Germinal center (tissue), 1 donor: ENCODE measurements at places on chromosomes 3 and 15.
A peak's percentile ranks its signal among the peaks of the same experiment; 100 is the strongest.

DNA sequence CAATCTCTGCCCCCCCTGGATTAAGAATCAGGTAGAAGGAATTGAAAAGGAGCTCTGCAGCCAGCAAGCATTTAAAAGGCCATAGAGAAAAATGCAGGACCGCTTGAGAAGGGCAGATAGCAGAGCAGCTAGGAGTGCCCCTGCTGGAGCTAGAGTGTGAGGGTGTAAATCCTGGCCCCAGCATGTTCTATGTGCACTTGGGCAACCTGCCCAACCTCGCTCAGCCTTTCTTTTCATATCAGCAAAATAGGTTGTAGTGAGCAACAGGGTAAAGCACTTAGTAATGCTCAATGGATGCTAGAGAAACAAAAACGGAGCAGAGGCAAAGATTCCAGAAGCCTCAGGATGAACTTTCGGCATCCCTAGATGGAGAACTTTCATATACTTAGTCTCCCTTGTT lies 25.0 kb upstream of the THBS1 start:
- DNase-seq = no peak

GRCh38 chr3:113895964-113896363 lies 51.8 kb upstream of the ZDHHC23 start:
- no peak for DNase-seq

- no peak for DNase-seq
These were observed 153.7 kb upstream of the GAP43 start for GRCh38 chr3:115469649-115470048.

- no peak for DNase-seq
These were observed 23.8 kb downstream of the MEX3B start for GRCh38 chr15:82021992-82022391.

GRCh38 chr3:49674497-49674983 lies 389 bp downstream of the APEH start:
- DNase-seq = no peak

DNA sequence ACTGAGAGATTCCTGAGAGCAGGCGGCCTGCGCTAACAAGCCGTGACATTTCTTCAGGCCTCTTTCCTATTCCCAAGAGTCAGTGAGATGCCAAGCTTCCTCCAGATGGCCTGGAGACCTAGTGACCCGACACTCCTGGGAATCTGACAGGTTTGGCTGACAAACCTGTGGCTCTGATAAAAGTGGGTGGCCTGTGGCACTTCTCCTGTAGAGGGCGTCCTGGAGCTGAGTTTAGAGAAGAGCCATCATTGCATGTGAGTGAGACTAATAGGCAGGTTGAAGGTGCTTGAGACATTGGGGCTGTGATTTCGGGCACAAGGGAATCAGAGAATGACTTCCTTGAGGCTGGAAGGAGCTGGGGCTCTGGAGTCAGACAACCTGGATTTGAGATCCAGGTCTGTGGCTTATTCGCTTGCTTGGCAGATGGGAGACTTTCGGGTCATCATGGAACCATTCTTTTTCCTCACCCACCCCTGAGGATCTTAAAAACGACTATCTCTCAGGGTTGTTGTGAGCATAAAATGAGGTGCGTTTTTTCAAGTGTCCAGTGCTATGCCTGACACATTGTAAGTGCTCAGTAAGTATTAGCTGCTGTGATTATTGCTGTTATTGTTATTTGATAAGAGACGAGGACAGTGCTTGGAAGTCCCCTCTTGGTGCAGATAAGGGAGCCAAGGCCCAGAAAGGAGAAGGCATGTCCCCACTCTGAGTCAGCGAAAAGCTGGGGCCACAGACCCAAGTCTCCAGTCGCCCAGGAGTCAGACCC lies 77.2 kb downstream of the SCN10A start:
- peak; percentile 30 for DNase-seq

DNA sequence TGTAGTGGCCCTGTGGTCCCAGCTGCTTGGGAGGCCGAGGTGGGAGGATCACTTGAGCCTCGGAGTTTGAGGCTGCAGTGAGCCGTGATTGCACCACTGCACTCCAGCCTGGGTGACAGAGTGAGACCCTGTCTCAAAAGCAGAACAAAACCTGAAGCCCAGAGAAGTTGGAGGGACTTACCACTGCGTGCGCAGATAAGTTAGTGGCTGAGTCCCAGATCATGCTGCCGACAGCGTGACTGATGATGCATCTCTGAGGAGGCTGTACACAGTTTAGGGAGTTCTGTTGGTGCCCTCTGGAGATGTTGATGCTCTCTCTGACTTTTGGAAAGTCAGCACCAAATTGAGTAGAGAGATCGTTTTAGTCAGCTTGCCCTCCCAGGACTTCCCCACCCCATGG lies 15.8 kb upstream of the ABTB1 start:
- no peak for DNase-seq

- DNase-seq = no peak
These were observed 193.6 kb downstream of the EPHB1 start for GRCh38 chr3:134988666-134989065.

GRCh38 chr15:61171209-61171608 lies 57.9 kb downstream of the RORA start:
- DNase-seq = no peak

GRCh38 chr3:58135712-58136543 lies 74.8 kb downstream of the DNASE1L3 start:
- DNase-seq = no peak

GRCh38 chr3:52714335-52715302 lies 8.7 kb downstream of the SPCS1 start:
- no peak for DNase-seq

GRCh38 chr3:35635407-35635806 lies 3.9 kb upstream of the ARPP21 start:
- DNase-seq = no peak

DNA sequence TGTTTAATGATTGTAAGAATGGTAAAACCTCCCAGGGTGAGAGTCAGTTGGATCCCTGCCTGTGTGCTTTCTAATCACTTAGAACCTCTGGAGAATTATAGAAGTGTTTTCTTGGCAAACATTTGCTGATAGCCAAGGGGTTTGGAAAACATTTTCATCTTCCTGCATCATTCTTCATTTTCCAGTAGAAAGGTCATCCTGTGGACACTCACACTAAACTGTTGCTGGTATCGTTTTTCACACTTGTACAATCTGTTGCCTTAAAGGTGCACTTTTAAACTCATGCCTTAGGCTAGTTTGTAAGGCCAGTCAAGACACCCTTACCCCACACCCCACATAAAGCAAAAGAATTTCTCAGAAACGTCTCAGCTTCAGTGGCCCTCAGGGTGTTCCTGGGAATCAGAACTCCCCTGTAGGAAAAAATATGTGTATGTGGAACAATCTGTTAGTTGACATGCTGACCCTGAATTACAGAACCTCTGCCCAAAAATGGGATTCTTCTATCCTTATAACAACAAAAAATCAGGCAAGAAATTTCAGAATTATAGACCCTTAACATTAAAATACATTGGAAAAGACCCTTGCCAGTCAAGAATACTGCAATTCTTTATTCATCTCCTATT lies 5.8 kb upstream of the PLD1 start:
- no peak for DNase-seq

- DNase-seq = no peak
These were observed 10.9 kb downstream of the EID1 start for GRCh38 chr15:48888836-48889235.

- peak; percentile 50 for DNase-seq
These were observed 48.6 kb downstream of the SLC12A8 start for GRCh38 chr3:125163739-125164601.

- DNase-seq = no peak
These were observed 568.9 kb upstream of the NR2F2 start for GRCh38 chr15:95761501-95762165.

DNA sequence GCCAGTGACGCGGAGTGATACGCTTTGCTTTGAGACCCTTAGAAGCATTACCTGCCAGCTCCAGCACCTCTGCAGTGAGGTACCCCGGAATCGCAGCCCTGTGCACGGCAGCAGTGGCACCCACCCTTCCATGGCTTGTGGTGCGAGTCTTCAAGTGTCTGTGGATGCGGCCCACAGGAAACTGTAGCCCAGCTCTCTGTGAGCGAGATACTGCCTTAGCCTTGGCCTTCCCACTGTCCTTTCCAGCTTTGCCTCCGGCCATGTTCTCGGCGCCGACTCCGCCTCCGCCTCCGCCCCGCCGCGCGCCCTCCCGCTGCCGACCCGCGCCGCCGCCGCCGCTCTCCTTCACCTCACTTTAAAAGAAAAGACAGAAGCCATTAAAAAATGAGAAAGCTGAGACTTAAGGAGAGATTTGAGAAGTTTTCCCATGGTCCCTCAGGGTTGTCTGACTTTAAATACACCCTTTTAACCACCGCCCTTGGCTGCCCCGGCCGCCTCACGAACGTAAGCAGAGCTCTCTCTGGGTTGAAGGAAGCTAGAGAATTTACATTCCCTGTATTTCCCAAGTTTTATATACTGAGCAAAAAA lies 78.5 kb upstream of the FAM174B start:
- DNase-seq = no peak

GRCh38 chr3:38332201-38332600 lies 14.4 kb upstream of the XYLB start:
- DNase-seq = no peak

GRCh38 chr3:134009345-134010000 lies 20.3 kb downstream of the SLCO2A1 start:
- no peak for DNase-seq

GRCh38 chr3:171309906-171310359 lies 150.3 kb downstream of the TNIK start:
- DNase-seq = no peak

GRCh38 chr3:107370907-107371306 lies 6.3 kb upstream of the CCDC54 start:
- peak; percentile 8 for DNase-seq

DNA sequence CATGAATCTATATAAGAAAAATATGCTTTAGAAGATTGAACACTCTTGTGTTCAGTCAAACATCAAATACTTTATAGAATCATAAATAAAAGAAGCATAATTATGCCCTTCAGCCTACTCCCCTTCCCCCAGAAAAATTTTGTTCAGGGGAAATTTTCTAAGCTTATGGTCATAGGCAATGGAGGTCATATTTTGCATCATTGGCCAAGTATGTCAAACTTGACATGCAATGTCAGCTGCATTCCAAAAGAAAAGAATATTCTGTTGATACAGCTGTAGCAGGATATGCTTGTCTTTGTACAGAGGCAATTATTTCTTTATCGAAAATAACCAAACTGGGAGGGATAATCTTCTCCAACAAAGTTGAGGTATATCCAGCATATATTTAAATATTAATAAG lies 328.2 kb downstream of the ZIC1 start:
- DNase-seq = no peak

DNA sequence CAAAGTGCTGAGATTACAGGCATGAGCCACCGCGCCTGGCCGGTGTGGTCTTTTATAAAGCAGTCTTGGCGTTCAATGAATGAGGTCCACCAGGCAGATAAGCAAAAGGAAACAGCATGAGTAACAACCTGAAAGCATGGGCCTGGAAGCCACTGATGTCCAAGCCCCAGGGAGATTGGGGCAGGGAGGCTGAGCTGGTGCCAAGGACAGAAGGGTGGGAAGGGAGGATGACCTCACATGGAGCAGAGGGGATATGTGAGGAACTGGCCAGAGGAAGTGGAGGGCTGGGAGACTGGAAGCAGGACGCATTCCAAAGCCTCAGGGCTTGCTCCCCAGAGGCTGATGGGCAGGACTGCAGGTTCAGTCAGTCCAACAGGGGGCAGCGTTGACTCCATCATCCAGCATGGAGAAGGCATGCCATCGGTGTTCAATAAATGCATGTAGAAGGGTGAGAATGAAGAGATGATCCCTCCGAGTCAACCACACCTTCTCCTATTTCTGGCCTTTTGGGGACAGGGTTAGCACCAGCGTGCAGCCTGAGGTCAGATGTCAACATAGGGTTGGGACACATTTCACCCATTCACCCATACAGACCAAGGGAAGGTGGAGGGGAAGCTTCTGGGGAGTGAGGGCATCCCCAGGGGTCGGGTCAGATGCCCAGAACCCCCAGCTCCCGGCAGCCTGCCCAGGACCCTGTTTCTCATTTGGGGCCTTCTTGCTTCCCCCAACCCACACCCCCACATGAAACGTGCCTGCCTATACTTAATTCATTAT lies 14.8 kb downstream of the MYL3 start:
- peak; percentile 38 for DNase-seq

- DNase-seq = no peak
These were observed 90.1 kb downstream of the PCSK6 start for GRCh38 chr15:101399431-101399830.

GRCh38 chr3:197305854-197306253 lies 7.4 kb upstream of the DLG1 start:
- DNase-seq = no peak

GRCh38 chr15:89184357-89184756 lies 37.0 kb downstream of the RLBP1 start:
- DNase-seq = no peak

DNA sequence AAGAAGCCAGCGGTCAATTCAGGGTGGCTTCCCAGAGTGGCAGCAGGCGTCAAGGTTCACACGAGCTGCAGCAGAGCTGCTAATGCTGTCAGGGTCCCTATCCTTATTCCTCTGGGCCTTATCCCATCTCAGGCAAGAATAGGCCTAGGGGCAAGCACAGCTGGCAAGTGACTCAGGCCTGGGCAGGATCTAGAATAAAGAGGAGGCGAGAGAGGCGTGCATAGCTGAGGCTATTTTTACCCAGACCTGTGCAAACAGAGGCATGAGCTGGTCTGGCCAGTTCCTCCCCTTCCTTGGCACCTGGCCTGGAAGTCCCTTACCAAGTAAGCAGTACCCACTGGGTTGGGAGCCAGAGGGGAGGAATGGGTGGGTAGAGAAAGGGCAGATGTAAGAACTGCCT lies 12.2 kb upstream of the VIPR1 start:
- no peak for DNase-seq

DNA sequence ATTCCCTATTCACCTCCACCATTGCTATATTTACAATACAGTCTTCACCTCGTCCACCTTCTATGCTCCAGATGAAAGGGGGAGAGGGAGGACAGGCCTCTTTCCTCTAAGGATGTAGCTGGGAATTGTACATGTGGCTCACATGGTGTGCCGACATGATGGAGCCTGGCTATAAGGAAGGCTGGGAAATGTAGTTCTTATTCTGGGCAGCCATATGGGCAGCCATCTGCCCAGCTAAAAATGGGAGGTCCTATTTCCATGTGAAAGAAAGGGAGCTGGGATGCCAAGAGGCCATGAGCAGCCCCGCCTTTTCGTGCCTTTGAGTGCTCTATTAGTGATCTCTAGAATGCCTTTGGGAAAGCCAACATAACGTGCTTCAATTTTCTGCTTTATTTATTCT lies 27.1 kb upstream of the MGLL start:
- no peak for DNase-seq

DNA sequence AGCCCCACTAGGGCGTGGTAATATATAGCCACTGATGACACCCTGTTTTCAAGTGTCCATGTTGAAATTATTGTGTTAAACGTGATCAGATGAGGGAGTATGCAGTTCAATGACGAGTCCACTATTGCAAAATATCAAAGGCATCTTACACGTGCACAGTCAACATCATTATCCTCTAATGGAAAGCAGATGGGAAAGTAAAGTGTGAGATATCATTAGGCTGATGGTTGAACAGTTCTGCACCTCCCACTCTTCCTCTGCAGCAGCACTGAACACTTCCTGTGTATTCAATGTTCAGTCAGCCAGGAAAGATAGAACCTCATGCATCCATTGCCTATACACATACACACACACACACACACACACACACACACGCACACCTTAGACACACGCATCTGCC lies 431.8 kb upstream of the CCDC54 start:
- DNase-seq = no peak

- DNase-seq = no peak
These were observed 48.5 kb downstream of the HACD2 start for GRCh38 chr3:123536153-123536895.
